ENCODE measurements at places on chromosomes 2 and 18. TPM values are rescaled to one million over a fixed set of nuclear protein-coding genes. Genes with fewer than 3 reads are reported as not detected.

DNA sequence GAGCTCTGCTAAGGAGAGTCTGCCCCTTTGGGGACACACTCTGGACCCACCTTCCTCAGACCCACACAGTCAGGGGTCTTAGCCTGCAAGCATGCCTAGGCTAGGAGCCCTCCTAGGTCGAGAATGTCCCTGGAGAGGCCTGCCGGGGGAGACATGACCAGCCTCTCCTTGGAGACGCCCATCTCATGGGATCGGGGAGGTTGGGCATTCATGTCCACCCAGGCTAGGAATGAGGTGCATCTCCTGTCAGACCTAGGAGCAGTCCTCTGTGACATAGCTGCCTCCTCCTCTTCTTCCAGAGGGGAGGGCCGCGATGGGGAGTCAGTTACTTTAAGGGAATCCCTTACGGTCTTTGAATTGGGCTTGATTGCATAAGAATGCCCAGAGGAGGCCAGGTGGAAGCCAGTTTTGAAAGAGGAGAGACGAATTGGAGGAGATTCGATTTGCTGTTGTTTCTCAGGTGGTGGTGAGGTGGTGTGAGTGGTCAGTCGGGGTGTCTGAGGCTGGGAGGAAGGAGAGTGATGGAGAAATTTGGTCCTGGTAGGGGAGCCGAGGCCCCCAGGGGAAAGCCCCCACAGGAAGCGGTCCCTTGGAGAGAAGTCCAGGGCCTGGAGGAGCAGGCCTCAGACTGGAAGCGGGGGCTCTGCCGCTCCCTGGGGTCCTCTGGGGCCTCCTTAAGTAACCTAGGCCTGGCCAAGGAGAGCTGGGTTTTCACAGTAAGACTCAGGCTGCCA lies 241.3 kb downstream of the DYSF start:
- no peak for DNase-seq

Gene SAG
- not detected for total RNA-seq

Gene AQP12B
- total RNA-seq, result not detected

DNA sequence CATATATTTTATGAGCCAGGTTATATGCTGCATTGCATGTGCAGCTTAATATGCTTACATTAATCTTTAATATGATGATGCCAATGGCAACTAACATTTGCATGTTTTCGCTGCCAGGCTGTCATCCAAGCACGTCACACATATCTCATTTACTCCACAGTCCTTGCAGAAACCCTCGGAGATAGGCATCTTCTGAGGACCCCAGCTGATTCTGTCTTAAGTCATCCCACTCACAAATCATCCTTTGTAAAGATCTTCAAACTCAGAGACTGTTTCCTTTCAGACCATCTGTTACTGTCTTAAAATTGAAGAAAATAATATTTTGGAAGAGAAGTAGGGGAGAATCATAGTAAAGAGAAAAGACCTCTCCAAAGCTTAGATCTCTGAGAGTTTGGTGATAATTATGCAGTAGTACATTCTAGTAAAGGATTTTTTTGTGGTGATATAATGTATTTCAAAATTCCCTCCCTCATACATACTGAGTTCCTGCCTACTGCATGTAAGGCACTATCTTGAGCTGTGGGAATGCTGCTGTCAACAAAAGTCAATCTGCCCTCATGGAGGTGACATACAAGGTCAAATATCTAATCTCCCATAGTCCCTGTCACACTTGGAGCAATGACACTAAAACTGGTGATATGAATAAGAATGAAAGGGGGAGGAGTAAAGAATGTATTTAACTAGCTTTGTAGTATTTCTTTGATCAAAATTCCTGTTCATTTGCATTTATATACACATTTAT lies 11.0 kb downstream of the ITGA4 start:
- DNase-seq, result no peak

DNA sequence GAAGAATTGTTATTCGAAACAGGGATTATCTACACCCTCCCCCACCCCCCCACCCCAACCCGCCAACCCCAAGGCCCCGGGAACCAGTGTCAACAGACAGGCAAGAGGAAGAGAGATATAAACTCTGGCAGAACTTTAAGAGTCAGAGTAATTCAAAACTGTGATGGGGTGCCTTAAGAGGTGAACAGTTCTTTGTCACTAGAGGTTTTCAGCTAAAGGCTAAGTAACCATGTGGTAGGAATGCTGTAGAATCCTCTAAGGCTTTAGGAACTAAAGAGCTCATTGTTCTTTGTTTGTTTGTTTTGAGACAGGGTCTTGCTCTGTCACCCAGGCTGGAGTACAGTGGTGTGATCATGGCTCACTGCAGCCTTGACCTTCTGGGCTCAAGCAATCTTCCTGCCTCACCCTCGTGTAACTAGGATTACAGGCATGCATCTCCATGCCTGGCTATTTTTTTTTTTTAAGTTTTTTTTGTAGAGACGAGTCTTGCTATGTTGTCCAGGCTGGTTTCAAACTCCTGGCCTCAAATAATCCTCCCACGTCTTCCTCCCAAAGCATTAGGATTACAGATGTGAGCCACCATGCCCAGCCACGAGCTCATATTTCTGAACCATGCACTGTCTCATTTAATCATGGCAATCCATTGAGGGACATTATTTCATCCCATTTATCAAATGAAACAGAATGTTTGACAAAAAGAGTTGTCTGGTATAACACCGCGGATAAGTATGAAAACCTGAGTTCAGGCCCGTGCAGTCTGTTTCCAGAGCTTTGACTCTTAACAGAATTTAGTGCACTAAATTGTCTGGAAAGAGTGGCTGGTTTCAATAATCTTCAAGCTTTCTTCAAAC lies 20.8 kb upstream of the TMEM17 start:
- no peak for DNase-seq

Gene PRSS56
- total RNA-seq, result not detected

Gene MDH1B
- total RNA-seq, result 2.4 TPM

GRCh38 chr2:238305965-238306671 lies 14.2 kb upstream of the TRAF3IP1 start:
- peak; percentile 61 for DNase-seq

DNA sequence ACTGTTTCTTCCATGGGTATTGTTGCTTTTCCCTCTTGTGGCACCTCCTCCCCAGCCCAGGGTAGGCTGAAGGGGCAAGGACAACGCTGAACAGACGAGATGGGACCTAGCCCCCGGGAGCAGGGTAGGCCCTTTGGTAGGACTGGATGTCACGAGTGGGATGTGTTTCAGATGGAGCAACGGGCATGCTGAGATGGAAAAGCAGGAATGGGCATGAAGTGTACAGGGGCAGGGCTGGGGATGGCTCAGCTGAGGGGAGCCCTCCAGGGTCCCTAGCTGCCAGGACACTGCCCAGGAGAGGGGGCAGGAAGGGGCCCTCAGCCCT lies 33.4 kb downstream of the ARHGEF4 start:
- DNase-seq, result no peak

GRCh38 chr2:226798422-226799210 lies 1.0 kb downstream of the IRS1 start:
- peak; percentile 65 for DNase-seq

Gene FBXO48
- 1.7 TPM for total RNA-seq

- no peak for DNase-seq
Observed at GRCh38 chr2:183248866-183249567, 124.8 kb downstream of the NUP35 start.

GRCh38 chr18:5413447-5413846 lies 117.9 kb upstream of the ZBTB14 start:
- DNase-seq, result no peak

GRCh38 chr2:218015586-218016521 lies 13.1 kb upstream of the TNS1 start:
- DNase-seq, result no peak

DNA sequence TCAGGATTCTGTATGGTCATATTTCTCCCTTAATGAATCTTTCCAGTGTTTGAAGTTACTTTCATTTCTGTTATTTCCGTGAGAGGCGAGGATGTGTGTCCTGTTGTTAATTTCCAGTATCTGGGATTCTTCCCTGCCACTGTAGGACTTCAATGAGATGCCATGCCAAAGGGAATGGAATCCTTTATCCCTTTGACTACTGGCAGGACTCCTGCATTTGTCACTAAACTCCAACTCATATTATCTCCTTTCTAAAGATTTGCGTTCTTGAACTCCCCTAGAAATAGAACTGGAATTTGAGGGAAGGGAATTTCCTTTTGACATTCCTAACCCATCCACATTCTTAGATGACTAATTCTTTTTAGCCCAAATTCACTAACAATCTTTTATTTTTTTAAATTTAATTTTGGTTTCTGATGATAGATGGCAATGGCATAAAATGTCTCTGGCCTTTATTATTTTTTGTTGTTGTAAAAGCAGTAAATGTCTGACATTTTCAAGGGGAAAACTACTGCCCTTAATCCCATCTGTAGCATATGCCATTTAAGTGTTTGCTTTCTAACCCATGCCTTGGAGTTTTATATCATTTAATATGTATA lies 87.8 kb upstream of the EML6 start:
- DNase-seq, result no peak
